Right kidney (tissue), 9 donors: ENCODE measurements at places on chromosomes 5 and 9.
A peak's percentile ranks its signal among the peaks of the same experiment; 100 is the strongest.

- DNase-seq: no peak
These were observed 502.0 kb upstream of the KLF4 start for GRCh38 chr9:107991581-107991980.

DNA sequence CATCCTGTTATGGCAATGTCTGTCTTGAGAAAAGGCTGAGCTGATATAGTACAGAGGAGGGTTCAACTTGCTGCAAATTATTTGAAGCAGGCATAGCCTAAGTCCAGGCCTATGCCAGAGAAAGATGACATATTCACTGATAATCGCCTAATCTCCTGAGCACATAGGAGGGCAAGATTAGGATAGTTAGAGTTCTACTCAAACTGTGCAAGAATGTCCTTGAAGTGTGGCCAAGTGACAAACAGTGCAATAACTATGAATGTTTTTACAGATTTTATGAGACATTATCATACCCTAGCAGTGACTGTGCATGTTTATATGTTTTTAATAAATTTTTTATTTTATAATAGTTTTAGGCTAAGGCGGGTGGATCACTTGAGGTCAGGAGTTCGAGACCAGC is 96.2 kb downstream of the TSSK1B start:
- no peak for DNase-seq

- no peak for DNase-seq
These were observed 147.4 kb upstream of the GLRA1 start for GRCh38 chr5:152072091-152072490.

DNA sequence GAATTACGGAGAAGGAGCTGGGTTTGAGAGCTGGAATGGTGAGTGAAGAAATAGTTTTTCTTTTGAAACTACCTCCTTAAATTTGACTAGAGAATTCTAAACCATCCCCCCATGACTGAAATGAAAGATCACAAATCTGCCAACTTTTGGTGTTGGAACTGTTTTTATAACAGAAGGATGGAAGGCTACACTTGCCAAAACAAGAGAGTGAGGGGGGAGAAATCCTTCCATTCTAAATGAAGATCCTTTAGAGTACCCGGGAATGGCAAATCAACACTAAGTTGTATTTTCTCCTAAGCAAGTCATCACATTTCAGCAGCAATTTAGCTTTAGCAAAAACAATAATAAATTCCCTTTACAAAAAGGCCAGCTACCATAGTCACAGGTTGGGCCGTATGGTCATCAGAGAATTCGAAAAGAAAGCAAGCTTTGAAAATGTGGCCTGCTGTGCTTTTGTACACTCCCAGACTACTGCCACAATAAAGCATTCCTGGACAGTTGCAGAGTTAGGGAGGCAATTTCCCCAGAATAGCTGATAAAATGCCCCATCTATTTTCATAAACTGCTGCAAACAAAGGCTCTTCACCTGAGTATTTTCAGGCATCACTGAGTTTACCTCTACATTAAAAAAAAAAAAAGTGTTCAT is 25.0 kb upstream of the FREM1 start:
- DNase-seq: no peak

GRCh38 chr5:56734091-56734694 is 81.2 kb upstream of the MAP3K1 start:
- DNase-seq: peak; percentile 43

- DNase-seq: no peak
These were observed 17.5 kb upstream of the LHFPL2 start for GRCh38 chr5:78666041-78666444.

DNA sequence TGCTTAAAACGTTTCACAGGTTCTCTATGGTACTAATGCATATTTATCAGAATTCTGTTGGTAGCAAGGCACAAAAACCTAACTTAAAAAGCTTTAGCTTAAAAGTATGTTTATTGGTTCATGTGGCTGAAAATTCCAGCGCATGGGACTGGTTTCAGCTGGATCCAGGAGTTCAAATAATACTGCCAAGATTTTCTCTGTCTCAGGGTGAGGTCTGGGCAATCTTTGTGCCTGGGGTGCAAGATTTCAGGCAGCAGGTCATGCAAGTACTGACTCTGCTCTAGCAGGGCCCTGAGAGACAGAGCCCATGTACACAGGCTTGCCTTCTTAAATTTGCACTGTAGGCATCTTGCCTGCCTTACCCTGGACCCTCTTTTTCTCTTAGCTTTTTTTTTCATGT is 134.2 kb upstream of the GAS1 start:
- no peak for DNase-seq

GRCh38 chr5:104564530-104564929 is 1001.9 kb upstream of the NUDT12 start:
- no peak for DNase-seq

GRCh38 chr5:87347272-87347671 is 65.5 kb downstream of the CCNH start:
- no peak for DNase-seq

GRCh38 chr9:70811638-70812037 is 309.8 kb downstream of the TRPM3 start:
- DNase-seq: no peak

- no peak for DNase-seq
These were observed 81.2 kb downstream of the ZCCHC7 start for GRCh38 chr9:37201581-37201980.

DNA sequence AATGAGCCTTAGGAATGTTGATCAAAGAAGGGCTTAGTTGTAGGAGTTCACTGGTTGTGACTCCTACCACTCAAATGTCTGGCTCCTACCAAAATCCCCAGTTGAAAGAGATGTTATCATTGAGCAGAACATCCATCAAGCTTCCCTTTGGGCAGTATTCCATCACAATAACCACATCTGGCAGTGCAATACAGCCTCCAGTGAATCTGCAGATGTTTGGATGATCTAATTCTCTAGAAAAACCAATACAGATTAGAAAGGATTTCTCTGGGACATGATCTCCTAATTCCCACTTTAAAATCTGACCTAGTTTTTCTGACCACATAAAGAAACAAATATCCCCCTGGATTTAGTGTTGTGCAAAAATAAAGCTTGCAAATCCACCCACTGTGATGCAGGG is 81.6 kb downstream of the TMEM215 start:
- DNase-seq: no peak

- no peak for DNase-seq
These were observed 62.2 kb downstream of the IPPK start for GRCh38 chr9:92607773-92608172.

DNA sequence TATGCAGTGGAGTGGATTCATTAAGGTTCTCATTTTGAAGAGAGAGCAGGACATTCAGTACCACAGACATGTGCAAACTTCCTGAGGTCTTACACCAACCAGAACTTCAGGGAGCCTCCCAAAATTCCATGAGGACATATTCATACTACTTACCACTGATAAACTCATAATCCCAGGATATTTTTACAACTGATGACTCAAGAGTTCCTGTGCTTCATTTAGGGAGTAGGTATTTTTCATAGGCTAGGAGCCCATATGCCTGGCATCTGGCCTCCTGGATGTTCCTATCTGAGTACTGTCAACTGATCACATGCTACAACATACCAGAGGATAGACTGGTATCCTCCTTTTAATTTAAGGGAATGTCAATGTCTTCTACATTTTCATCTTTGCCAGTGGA is 578.0 kb downstream of the EFNA5 start:
- DNase-seq: no peak

GRCh38 chr5:150000990-150001659 is 586 bp downstream of the HMGXB3 start:
- no peak for DNase-seq

DNA sequence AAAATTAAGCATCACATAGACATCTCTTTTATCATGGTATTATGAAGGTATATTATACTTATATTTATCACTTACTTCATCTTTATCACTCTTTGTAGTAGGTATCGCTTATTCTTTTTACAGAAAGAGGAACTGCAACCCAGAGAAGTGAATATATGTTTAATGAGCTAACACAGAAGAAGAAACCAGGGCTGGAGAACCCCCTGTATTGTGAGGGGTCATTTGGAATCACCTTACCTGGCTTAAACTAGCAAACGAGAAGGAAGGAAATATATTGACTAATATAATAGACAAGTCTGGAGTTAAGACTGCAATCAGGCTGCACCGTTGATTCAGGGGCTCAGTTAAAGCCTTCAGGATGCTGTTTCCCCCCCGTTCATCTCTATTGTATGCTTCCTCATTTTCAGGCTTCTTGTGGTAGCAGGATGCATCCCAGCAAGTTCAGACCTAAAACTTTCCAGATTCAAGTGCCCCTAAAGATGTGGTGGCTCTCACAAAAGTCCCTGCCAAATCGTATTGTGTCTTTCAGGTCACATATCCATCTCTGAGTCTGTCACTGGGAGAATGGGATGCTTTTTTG is 146.4 kb downstream of the GCNT1 start:
- DNase-seq: no peak

- no peak for DNase-seq
These were observed 9.1 kb downstream of the GNE start for GRCh38 chr9:36249189-36249588.

- DNase-seq: no peak
These were observed 159.5 kb downstream of the ARL15 start for GRCh38 chr5:54150841-54151240.

DNA sequence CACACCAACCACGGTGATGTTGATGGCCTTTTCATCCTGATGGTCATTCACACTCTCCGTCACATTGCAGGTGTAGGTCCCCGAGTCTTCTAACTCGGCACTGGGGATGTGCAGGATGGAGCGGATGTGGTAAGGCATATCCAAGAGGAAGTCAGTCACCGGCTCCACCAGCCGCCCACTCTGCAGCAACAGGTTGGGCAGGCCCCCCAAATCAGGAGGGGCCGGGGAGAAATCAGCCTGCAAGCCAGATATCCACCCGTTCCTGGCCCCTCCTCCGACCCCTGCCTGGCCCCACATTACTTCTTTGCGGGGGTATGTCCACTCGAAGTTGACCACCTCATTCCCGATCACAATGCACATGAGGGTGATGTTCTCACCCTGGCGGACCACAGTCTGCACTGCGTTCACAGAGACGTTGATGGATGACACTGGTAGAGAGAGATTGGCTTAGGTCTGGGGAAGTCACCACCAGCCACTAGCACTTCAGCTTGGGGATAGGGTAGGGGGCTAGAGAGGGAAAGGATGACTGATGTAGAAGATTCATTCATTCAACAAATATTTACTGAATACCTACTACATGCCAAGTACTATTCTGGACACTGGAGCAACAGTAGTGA is 22.0 kb downstream of the PDGFRB start:
- DNase-seq: no peak

- no peak for DNase-seq
These were observed 109.4 kb downstream of the FEM1C start for GRCh38 chr5:115435065-115435777.

DNA sequence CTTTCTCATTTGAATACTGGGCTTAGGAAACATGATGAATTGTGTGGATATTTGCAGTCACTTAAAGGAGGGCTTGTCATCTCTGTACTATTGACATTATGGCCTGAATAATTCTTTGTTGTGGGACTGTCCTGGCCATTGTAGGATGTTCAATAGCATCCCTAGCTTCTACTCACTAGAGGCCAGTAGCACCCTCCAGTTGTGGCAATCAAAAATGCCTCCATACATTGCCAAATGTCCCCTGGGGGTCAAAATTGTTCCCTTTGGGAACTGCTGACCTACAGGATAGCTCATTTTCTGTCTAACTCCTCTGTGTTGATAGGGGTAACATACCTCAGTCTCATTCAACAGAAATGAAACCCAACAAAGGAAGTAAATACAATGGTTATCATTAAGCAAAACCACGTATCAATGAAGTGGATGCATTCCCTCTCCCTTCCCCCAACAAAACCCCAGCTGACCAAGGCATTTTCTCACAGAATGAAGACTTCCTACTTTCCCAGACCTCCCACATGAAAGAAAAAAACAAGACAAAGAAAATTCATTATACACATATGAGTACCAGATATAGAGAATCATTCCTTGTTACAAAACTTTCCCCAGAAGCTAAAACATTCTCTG is 18.1 kb downstream of the FYB1 start:
- DNase-seq: no peak

GRCh38 chr5:174335682-174336364 is 290.3 kb downstream of the NSG2 start:
- no peak for DNase-seq

- no peak for DNase-seq
These were observed 389.1 kb upstream of the KIF2A start for GRCh38 chr5:61916621-61917620.

DNA sequence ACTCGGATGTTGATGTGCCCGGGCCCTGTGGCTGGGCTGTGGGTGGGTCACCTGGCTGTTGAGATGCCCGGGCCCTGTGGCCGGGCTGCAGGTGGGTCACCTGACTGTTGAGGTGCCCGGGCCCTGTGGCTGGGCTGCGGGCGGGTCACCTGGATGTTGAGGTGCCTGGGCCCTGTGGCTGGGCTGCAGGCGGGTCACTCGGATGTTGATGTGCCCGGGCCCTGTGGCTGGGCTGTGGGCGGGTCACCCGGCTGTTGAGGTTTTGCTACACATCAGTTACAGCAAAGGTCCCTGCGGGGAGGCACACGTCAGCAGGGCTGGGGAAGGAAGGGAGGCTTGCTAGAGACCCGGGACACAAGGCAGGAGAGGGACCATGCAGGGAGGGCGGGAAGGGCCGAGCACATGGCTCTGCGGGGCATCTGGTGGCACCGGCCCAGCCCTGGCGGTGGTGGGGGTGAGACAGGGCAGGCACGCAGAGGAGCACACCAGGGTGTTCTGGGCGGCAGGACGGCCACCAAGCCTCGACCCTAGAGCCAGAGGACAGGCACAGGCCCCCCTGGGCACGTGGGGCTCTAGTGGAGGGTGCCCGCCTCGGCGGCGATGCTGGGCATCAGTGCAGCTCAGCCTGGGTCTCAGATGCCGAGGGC is 35.4 kb downstream of the PNPLA7 start:
- DNase-seq: no peak

DNA sequence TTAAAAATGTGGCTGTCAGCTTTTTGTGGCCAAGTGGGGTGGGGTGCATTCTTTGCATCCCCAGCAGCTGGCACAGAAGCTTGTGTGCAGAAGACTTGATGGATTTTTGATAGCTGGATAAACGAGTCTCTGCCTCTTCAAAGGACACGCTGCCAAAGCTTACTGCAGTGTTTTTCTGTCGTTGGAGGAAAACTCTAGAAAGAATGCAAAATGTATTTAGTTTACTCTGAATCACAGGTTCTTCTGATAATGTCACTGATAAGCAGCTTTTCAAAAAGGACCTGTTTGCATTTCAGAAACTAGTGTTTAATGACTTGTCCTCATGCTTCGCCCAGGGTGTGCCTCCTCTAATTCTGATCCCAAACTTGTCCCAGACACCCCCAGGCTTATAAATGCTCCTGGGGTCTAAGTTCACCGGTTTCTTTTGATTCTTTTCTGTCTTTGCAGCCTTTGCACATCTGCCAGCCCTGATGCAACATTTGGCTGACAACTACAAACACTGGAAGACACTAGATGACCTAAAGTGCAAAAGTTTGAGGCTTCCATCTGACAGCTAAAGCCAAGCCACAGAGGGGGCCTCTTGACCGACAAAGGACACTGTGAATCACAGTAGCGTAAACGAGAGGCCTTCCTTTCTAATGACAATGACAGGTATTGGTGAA is 66.0 kb downstream of the WDR41 start:
- DNase-seq: no peak

- DNase-seq: no peak
These were observed 371.8 kb upstream of the PTGER4 start for GRCh38 chr5:40307920-40308319.
